Germinal center (tissue), 1 donor: ENCODE measurements at places on chromosomes 1 and 21.
A peak's percentile ranks its signal among the peaks of the same experiment; 100 is the strongest.

DNA sequence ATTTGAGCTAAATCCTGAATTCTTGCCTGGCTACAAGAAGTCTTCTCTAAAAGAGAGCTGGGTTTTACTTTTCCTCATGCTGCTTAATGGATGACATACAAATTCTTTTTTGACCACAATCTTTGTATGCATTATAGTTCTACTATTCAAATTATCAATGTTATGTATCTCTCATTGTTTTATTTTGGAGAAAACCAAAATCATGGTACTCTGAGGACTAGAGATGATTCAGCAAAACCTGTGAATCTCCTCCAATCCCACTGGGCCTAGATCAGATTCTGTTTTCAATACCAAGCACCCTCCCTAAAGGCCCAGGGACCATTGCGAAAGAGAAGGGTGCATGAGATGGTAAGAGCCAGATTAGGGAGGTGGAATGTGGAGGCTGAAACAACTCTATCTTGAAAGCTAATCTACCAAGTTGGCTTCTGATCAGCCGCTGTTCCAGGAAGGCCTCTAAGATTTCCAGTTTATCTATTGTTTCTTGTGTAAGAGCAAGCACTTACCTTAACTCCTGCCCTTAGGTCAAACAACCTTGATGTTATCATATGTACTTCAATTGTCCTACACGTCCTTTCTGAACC lies 547.2 kb downstream of the PLPP3 start:
- DNase-seq = no peak

DNA sequence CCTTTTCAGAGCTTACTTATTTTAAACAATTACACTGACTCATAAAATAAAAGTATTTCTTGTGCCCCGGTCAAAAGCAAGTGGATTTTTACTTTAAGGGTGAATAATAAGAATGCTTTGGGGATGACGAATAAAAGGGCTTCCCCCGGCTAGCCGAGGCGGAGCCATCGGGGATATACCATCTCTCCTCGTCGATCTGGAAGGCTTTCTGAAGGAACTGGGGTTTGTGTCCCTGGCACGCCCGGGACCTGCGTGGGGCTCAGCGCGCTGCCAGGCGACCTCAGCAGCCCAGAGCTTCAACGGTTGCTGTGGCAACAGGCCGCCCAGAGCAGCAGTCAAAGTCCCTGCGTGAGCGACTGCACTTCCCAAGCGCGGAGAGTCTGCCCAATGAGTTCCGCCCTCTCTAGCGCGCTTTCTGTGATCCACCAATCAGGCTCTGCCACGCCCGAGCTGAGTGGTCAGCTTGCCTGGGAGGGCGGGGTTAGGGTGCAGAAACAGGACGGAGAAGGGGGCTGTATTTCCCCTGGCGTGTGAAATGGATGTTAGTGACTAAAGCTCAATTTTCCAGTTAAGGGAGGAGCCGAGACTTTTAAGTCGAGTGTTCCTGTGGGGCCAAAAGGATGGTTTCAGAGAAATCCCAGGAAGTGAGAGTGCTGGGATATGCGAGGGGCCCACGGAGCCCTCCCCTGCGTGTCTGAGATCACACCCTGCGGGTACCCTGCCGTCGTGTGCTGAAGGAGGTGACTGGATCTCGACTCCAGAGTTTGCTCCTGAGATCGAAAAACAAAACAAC lies 33.0 kb upstream of the MGST3 start:
- DNase-seq = peak; percentile 91

- no peak for DNase-seq
Observed at GRCh38 chr1:8004803-8005573, 21.1 kb downstream of the ERRFI1 start.

- DNase-seq = no peak
Observed at GRCh38 chr1:106526650-106527049, 529.8 kb upstream of the PRMT6 start.

DNA sequence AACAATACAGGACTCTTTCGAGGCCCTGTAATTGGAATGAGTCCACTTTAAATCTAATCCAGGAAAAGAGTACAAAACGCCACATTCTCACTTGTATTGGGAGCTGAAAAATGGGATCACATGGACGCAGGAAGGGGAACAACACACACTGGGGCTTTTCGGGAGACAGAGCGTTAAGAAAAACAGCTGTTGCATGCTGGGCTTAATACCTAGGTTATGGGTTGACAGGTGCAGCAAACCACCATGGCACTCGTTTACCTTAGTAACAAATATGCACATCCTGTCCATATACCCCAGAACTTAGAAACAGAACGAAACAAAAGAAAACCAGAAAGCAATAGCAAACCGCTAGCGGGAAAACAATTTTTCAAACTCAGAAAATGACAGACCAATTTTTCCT lies 1532.7 kb upstream of the TPTE start:
- DNase-seq = no peak

DNA sequence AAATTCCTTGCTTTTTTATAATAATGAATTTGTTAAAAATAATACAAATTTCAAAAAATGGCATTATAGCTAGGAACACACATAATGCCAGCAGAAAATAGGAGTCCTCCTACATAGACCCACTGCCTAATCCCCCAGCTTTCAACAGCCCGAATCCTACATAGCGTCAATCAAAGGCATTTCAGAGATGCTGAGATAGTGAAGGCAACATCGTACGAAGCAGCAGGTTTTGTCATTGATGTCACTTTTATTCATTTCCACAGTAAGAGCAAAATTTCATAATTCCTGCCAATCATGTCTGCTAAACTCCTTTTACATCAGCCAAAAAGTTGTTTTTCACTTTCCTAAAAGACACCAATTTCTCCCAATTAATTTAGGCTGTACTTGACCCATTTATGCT lies 94.1 kb downstream of the GREM2 start:
- DNase-seq = no peak

DNA sequence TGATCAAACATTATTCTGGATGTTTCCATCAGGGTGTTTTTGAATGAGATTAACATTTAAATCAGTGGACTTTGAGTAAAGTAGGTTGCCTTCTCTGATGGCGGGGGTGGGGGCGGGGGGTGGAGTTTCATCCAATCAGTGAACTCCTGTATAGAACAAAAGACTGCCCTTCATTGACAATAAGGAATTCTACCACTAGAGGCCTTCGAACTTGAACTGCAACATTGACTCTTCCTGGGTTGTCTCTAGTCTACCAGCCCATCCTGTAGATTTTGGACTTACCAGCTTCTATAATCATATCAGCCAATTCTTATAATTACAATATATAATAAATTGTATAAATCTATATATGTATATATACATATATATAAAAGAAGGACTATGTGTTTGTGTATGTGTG lies 520.4 kb upstream of the CXADR start:
- DNase-seq = no peak

DNA sequence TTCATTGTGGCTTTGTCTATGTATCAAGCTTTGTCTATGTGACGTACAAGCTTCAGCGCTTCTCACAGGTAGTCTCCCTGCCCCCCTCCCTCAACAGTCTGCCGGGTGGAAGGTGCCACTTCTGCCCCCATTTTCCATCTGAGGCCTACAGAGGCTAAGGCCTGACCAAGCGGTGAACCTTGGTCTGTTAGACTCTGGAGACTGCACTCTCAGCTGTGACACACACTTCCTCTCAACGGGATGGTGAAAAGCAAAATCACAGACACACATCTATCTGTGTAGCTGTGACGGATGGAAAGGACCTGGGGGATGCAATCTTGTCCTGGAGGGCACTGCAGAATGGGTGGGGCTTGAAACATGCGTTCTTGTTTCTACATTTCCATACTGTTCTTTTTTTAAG lies 152.9 kb upstream of the EDN2 start:
- DNase-seq = peak; percentile 47

GRCh38 chr1:242546849-242547729 lies 22.6 kb upstream of the PLD5 start:
- no peak for DNase-seq

GRCh38 chr1:174469687-174470086 lies 21.9 kb downstream of the GPR52 start:
- DNase-seq = no peak

- DNase-seq = no peak
Observed at GRCh38 chr1:19055001-19055400, 98.5 kb upstream of the IFFO2 start.

- peak; percentile 82 for DNase-seq
Observed at GRCh38 chr1:20717452-20718342, at the start of gene KIF17. Gene KIF17 (minus strand): TSS chr1:20718007. CDS start chr1:20717706, 301 bp downstream.

- DNase-seq = no peak
Observed at GRCh38 chr1:55347866-55348265, 132.7 kb upstream of the USP24 start.

- no peak for DNase-seq
Observed at GRCh38 chr1:236494586-236495466, 29.0 kb upstream of the LGALS8 start.

DNA sequence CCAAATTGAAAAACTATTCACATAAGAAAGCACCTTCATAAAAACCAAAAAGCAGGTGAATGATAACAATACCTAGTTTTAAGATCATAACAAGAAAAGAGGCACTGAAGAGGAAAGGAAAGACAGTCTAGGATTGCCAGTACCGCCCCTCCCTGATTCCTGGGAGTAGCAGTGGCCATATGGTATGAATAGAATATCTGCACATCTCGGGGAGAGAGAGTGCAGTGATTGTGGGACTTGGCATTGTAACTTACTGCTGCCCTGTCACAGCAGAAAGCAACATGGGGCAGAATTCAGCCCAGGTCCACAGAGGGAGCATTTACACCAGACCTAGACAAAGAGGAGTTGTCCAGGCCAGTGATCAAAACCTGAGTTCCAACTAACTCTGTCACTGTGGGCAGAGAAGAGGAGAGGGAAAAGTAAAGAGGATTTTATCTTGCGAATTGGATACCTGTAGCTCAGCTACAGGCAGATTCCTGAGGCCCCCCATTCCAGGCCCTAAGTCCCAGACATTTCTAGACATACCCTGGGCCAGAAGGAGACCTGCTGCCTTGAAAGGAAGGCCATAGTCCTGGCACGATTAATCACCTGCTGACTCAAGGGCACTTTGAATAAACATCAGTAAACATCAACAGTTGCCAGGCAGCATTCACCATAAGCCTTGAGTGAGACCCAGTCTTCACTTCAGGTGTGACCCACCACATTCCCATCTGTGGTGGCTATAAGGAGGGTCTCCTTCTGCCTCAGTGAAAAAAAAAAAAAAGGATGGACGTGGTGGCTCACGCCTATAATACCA lies 397.5 kb downstream of the TGFB2 start:
- DNase-seq = no peak

DNA sequence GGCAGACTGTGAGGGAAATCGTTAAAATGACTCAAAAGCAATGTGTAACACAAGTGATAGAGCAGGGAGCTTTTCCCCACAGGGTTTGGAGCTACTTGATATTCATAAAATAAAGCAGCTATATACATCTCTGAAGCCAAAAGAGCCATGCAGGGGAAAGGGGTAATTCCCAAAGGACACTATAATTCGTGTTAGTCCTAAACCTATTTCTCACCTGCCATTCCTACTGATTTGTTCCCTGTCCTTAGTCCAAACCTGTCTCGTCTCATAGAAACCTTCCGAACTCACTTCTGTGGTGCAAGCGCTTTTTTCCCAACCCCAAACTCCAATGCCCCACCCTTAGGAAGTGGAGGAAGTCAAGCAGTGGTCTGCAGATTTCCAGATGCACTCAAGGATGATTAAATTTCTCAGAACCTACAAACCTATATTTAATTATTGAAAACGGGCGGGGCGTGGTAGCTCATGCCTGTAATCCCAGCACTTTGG lies 946 bp upstream of the HNRNPR start:
- no peak for DNase-seq

- no peak for DNase-seq
Observed at GRCh38 chr21:25582888-25583287, 24.4 kb downstream of the MRPL39 start.

DNA sequence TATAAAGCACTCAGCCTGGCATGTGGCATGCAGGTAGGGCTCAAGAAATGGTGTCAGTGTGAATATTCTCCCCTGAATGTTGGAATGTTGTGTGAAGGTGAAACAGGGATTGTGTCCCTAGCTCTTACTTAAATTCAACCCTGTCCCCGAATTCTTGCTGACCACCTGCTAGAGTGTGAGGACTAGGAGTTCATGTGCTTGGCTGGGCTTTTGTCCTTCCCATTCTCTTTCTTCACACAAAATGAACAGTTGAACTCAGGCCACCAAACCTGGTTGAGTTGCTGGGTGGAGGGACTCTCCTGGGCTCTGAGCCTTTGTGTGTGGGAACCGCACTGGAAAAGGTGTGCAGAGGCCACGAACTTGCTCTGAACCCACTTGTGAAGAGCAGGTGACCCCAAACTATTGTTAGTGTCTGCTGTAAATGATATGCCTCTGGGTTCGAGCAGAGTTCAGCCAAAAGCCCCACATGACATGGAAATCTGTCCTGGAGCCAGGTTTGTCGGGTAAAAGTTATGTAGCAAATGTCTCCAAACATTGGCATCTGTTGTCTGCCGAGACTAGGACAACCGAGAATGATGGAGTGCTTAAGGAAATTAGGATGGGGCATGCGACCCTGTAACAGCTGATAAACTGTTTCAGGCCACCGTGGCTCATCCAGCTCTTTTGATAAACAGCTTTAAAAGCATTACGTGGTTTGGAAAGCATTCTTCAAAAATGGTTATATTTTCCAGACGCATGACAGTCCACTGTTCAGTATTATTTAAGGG lies 144.2 kb downstream of the DHRS3 start:
- DNase-seq = no peak

GRCh38 chr1:77876884-77877283 lies 11.5 kb upstream of the NEXN start:
- no peak for DNase-seq

DNA sequence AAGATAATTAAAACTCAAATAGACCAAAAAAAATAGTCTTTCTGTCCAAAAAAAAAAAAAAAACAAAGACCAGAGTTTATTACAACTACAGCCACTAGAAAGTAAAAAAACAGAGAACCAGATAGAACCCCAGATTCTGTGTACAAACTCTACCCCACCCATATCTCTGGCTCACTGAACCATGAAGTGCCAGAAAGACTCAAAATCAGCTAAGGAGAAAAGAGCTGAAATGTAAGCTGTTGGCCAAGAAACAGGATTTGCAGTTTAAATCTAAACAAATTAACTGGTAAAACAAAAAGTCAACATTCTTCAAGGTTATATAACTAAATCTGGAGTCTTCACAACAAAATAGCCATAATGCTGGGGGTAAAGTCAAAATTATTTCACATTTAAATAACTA lies 278.9 kb downstream of the SEC16B start:
- DNase-seq = no peak

GRCh38 chr1:27392778-27393635 lies 585 bp downstream of the GPR3 start:
- no peak for DNase-seq

- no peak for DNase-seq
Observed at GRCh38 chr1:233707880-233708815, 94.2 kb downstream of the KCNK1 start.

DNA sequence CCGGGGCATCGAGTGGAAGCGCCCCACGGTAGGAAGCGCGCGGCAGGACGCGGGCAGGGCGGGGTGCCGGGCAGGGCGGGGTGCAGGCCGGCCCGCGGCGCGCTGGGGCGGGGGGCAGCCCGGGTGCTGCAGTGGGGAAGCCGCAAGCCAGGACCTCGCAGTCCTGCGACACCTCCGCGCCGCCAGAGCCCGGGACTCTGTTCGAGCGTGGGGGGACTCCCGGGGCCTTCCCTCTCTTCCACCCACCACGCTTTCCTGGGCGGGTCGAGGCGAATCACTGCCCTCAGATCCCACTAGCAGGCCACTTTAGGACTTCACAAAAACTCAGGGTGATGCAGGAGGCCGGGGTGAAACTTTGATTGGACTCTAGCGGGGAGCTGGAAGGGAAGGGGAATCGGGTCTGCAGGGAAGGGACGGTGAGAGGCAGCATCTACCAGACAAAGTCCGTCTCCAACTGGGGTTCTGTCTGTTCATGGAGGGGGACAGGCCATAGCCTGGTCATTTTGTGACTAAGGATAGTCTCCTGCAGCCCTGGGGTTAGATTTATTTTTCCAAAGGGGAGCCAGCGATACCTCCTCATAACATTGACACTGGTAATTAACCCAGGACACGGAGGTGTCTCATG lies 623 bp downstream of the CAPN2 start:
- peak; percentile 29 for DNase-seq
